Sigmoid colon (tissue), 7 donors: ENCODE measurements at places on chromosomes 7 and 10. TPM values are rescaled to one million over a fixed set of nuclear protein-coding genes. Genes with fewer than 3 reads are reported as not detected.
A peak's percentile ranks its signal among the peaks of the same experiment; 100 is the strongest.

The PALS2 gene
- 6.9 TPM for total RNA-seq

The AKR1C8 gene
- not detected for total RNA-seq

DNA sequence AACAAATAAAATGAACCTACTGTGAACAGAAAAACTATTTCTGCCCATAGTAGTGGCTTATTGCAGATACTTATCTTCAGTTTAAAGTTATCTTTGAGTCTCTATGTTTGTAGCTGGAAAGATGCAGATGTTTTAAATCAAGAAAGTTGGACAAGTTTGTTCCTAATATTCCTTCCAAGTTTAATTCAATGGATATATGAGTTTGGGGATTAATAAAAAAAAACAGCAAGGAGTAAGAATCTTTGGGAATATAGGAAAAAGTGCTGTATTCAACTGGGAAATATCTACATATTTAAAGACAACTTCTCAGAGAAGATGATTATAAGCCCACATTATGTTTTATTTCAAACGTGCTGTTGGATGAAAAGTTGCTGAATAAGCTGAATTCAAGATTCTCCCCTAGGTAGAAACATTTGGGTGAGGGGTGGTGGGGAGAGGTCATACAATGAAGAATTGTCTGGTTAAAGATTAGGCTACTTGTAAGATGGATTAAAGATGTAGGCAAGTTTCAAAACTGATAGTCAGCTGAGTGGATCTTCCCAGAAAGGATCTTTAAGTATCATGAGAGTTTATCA, 1135.2 kb downstream of the CNTNAP2 start:
- DNase-seq: no peak

- DNase-seq: no peak
Observed at GRCh38 chr10:15792777-15793176, 67.5 kb downstream of the MINDY3 start.

GRCh38 chr7:108384716-108385483, 71.3 kb downstream of the NRCAM start:
- DNase-seq: no peak

DNA sequence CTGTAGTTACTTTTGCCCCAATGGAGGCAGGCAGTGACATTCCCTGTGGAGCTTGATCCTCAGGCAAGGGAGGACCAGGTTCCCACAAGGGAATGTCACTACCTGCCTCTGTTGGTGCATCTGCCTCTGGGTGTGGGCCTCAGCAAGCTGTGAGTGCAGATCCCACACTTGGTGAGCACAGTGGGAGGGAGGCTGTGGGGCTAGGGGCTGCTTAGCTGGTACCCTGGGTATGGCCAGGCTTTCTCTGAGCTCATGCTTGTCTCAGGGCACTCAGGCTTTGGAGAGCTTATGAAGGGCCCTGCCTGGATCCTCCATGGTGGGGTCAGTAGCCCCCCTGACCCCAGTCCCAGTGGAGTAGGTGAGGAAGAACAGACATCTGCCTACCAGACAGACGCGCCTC, 16.2 kb upstream of the ZNF488 start:
- DNase-seq: no peak

DNA sequence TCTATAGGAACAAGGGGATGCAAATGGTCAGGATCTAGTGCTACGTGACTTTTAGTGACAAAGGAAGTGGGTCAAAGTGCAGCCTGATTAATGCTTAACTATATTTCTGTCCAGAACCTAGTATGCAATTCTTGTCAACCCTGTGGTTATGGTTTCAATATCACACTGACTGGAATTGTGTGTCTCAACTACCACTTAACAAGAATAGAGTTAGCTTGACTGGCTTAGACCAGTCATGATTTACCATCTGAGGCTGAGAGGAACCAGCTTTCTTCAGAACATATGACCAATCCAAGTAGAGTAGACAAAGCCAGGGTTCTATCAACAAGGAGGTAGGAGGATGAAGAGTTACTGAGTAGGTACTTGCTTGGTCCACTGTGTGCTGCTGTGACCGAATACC, 54.4 kb downstream of the MYPN start:
- no peak for DNase-seq

DNA sequence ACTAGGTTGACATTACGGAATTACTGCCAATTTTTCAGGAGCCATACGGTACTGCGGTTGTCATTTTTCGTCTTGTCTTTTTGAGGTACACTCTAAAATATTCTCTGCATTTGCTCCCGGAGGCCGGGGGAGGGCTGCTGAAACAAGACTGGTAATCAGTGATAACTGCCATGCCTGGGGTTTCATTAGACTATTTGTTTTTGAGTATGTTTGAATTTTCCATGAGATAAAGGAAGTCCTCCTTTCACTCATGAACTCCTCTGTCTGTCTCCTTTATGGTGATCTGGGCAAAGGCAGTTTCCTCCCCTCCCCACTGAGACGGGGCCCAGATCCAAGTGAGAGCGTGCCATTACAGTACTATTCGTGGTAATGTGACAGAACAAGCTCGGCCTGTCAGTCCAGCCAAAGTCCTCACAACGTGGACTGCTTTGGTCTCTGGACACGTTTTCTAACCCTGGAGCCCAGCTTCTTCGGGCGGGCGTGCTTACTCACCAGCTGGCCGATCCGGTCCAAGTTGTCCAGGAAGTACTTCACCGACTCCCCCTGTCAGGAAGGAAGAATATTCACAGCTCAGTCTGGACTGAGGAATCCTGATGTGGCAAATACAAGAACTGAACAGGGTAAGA, 45.1 kb downstream of the AMZ1 start:
- peak; percentile 91 for DNase-seq

GRCh38 chr7:34357068-34357467, 300.9 kb upstream of the NPSR1 start:
- no peak for DNase-seq

DNA sequence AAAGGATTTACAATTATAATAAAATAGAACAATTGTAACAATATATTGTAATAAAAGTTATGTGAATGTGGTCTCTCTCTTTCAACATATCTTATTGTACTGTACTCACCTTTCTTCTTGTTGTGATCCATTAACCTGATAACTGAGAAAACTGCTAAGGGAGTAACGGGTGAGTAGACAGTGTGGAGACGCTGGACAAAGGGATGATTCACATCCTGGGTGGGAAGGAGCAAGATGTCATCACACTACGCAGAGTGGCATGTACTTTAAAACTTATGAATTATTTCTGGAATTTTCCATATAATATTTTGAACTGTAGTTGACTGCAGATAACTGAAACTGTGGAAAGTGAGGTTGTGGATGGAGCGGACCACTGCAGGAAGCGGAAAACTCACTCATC, 91.2 kb upstream of the PLPP4 start:
- DNase-seq: no peak
